ENCODE measurements at places on chromosomes 4 and X.

DNA sequence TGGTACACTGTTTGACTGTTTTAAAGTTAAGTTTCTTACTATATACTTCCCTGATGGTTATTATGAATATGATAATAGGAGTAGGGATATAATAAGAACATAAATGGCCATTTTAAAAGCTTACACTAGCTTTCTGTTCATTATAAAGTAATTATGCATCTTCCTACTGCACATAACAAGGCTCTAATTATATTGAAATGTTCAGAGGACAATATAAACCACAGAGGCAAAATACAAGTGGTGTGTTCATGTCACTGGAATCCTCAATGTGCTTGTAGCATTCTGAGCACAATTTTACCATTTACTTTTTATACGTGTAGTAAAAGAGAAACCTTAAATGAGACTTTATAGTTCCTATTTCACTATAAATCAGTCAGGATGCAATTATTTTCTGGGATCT is 268.3 kb downstream of the TMA16 start:
- DNase-seq: no peak

DNA sequence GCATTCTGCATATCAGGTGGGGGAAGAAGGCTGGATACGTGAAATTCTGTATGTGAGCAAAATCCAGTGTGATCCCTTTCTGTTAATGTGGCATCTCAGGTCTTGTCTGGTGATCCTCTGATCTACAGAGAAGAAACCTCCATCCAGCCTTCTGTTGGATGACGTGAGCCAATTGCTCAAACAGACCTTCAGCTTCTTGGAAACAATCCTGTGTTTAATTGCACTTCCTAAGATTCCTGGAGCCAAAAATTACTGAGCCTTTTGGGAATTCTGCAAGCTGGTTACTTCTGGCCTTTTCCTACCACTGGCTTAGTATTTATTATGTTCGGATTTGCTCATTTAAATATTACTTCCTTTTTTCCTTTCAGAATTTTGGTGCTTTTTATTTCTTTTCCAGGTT is 51.2 kb downstream of the TRIML1 start:
- no peak for DNase-seq

DNA sequence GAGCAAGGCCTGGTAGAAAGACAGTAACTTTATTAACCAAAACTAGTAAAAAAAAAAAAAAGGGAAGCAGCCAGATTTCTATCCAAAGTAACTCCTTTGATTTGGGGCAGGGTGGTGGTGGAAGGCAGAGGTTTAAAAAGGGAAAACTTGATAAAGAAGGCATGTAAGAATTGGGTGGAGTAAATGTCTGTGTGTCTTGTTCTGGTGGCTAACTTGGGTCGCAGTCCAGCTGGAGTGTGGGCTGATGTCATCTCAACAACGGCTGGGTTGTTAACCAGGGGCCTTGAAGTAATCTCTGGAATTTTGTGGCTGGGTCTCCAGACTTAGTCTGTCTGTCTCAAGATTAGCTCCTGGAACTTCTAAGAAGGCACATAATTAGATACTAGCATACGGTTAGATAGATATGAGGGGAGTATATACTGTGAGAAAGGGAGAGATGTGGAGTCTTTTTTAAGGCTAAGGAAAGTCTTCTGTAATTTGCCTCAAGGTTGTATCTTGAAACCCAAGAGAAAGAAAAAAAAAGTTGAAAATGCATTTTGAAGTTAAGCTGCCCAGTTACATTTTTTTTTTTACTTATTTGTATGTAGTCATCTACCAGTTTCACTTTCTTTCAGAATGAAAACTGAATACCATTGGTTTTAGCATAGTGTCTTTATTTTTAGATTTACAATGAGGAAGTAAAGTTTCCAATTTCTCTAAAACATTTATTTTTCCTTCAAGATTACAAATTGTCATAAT is 48.3 kb downstream of the MTHFD2L start:
- DNase-seq: no peak

DNA sequence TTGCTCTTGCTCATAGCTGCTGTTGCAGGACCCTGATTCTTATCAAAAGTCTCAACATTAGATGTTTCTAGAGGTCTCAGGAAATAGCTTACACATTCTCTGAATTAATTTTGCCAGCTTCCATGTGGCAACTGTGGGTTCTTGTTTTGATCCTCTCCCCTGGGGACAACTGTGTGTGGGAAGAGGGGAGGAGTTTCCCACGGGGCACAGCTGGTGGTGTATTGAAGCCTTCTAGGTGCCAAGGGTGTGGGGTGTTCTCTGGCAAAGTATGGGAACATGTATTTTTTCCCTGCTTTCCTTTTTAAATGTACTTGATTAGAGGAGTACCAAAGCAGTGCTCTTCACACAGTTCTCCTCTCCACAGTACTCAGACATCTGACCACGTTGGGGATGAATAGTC is 212.7 kb downstream of the RPA4 start:
- DNase-seq: no peak

GRCh38 chr4:55864577-55865223 is 11.3 kb downstream of the EXOC1 start:
- DNase-seq: no peak

DNA sequence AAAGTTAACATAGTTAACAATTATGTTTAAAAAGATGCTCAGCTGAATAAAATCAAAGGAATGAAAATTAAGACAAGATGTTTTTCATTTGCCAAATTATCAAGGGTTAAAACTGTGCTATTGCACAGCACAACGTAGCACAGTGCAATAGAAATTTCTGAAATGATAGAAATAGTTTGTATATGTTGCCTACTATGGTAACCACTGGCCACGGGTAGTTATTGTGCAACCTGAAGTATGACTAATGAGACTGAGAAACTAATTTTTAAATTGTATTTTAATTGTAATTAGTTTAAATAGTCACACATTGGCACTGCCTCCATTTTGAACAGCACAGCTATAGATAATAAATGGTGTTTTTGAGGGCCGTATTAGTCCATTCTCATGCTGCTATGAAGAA is 343.1 kb upstream of the FAM241A start:
- DNase-seq: no peak

DNA sequence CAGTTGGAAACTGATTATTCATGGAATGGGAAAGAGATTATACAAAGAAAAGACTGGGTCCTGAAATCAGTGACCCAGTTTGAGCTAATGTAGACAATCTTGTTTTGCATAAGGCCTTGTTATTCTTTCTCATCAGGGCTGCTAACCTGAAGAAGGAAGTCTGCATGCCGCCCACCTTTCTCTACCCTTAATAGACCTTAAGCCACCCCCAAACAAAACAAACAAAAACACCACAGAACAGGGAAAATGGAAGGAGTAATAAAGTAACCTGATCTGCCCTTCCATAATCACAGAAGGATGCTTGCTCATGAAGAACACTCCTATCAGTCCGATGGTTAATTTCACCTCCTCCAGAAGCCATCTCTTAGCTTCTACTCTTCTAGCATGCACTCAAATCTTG is 288.1 kb downstream of the FRMPD4 start:
- no peak for DNase-seq

DNA sequence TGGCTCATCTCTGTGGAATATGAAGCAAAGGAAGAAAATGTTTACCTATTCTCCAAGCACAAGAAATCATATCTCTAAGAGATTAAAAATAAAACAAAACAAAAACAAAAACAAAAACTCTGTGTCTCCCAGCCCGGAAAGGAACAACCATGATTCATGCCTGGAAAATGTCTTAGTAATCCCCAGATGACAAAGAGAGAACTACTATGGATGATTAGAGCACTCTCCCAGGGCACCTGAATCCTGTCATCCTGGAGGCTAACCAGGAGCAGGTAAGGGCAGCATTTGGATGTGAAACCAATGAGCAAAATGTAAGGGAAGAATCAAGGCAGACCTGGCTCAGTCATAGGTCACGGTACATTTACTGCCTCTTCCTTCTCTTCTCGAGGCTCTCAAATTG is 1.7 kb upstream of the AKAP4 start:
- no peak for DNase-seq

DNA sequence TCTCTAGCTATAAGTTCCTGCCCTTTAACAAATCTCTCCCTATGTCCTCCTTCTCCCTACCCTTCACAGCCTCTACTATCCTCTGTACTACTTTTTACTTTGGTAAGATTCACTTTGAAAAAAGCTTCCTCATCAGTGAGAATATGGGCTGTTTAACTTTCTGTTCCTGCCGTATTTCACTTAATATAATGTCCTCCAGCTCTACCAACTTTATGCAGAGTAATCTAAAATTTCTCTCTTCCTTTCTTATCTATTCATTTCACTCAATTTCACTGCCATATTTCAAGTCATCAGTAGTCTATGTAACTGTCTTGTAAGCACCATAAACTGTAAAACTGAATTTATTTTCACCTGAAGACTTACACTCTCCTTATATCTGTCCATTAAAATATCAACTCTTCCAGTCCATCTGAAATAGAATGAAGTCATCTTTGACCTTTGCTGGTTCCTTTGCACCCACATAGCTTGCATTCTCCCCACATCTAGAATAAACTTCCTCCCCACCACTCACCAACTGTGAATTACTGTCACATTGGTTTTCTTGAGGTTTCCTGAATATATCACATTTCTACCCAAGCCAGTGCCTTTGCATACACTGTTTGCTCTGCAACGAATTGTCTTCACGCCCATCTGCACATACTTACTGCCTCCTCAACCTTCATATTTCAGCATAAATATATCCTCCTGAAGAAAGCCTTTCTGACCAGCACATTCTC is 54.6 kb downstream of the ARAP2 start:
- DNase-seq: no peak

GRCh38 chr4:14868426-14869395 is 133.6 kb upstream of the CPEB2 start:
- DNase-seq: no peak

- DNase-seq: no peak
Measured at GRCh38 chr4:62474802-62475201, 1274.7 kb downstream of the ADGRL3 start.

DNA sequence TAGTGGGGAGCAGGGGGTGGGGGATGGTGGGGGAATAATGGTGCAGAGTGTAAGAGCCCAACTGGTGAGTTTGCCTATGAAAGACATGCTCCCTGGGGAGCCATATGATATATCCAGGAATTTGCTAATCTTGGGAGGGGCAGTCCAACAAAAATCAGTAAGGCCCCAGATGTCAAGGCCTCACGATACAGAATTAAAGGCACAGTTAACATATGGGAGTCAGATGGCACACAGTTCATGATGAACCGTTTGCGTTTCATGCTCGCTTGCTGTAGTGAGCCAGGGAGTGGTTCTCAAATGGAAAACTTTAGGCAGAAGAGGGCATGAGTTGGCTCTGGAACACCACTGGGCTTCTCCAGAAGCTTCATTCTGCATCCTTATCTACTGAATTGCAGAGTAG is 33.9 kb upstream of the VCX2 start:
- no peak for DNase-seq

DNA sequence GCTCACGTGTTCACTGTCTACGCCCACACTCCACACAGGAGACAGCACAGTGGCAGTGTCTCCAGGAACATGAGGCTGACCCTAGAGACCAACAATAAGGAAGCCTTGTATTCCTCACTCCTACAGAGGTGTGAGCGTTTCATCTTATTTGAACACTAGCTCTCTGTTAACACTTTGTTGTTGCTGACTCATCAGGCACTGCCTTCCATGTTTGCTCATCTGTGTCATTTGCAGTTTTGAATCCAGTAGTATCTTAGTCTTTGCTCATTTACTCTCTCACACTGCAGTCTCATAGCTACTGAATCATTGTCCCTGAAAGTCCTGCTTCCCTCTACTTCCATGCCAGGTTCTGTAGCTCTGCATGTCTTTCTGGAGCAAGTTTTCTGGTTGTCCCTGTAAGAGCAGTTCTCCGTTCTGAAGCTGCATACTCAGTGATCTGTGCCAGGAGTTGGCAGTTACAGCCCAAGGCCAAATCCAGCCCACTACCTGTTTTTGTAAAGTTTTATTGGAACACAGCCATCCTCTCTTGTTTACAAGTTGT is 80.3 kb upstream of the DCLK2 start:
- DNase-seq: no peak

GRCh38 chr4:120801137-120801758 is 121.3 kb downstream of the PRDM5 start:
- DNase-seq: no peak

- DNase-seq: no peak
Measured at GRCh38 chr4:146511381-146511780, 10.4 kb downstream of the SLC10A7 start.

GRCh38 chr4:151933122-151933827 is 172.5 kb upstream of the GATB start:
- no peak for DNase-seq

GRCh38 chrX:11285651-11286050 is 7.6 kb upstream of the AMELX start:
- DNase-seq: no peak

DNA sequence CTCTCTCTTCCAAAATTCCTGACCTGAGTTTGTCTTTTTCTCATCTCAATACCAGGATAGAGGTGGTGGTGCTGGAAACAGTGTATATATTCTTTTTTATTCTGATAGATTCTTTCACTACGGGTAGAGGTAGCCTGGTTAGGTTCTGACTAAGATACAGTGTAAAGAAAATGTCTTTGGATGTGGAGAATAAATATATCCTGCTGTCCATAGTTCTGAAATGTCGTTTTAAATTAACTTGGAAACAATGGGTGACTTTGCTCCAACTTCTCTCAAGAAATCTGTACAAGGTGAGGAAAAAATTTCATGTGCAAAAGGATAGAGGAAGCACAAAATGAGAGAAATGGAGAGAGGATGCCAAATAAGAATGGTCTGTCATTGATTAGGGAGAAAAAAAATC is 546.1 kb downstream of the GBA3 start:
- DNase-seq: no peak

DNA sequence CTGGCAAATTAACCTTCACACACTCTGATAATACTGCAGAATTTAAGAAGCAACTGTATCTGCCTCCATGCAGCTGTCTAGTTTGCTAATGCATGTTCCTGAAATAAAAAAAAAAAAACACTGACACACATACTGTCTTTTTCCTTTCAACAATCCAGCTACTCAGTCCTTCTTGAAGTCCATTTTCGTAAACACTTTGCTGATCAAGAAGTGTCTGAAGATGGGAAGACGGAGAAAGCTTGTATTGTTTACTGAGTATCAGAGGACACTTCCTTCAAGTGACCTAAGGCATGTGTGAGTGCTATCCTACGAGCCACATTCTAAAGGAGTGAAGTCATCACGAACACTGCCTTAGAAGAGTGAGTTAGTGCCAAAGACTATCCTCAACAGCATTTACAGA is 82.6 kb downstream of the LUZP4 start:
- DNase-seq: no peak

DNA sequence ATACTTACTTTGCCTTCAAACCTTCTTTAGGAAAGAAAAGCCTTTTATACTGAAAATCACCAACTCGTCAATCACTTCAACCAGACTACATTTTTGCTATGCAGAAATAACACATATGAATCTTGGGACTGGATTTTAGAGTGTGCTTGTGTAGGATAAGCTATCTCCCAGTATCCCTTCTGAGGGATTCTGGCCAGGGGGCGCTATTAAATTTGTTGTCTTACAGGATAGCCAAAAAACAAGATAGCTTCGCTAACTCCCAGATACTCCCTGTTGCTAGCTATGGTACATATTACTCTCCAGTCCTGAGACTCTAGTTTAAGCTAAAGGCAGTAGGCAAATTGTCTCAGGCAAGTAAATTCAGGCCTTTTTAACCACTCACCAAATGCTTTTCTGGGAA is 167.2 kb downstream of the LHFPL1 start:
- no peak for DNase-seq

GRCh38 chrX:35726176-35726575 is 72.0 kb upstream of the MAGEB16 start:
- DNase-seq: no peak
